T-helper 17 cell (primary cell): ENCODE measurements at places on chromosomes 16 and 17. TPM values are rescaled to one million over a fixed set of nuclear protein-coding genes. Genes with fewer than 3 reads are reported as not detected.

- no peak for DNase-seq
Observed at GRCh38 chr16:13630374-13630773, 289.6 kb upstream of the ERCC4 start.

DNA sequence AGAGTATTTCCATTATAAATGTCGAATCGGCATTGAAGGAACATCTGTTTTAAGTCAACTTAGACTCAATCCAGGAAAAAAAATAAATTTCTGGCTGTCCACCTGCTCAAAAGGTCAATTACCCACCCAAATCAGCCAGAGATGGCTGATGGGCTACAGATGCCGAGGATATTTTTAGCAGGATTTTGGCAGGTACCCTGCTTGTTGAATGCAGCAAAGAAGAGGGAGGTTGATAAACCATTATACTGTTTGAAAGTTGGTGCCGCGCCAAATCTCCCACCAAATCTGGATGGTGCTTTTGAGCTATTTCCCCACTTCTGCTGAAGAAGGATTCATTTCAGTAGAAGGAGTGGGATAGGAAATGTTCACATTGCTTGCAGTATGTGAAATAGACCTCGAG lies 537.7 kb downstream of the MAF start:
- DNase-seq, result no peak

- DNase-seq, result no peak
Observed at GRCh38 chr17:72591289-72592241, 470.7 kb downstream of the SOX9 start.

The AXIN2 gene
- total RNA-seq, result 31.6 TPM

- no peak for DNase-seq
Observed at GRCh38 chr16:79972053-79972704, 371.6 kb upstream of the MAF start.
